ENCODE measurements at places on chromosomes 12 and 14.

- no peak for DNase-seq
These were observed 80.3 kb upstream of the TMEM132D start for GRCh38 chr12:129984106-129984505.

DNA sequence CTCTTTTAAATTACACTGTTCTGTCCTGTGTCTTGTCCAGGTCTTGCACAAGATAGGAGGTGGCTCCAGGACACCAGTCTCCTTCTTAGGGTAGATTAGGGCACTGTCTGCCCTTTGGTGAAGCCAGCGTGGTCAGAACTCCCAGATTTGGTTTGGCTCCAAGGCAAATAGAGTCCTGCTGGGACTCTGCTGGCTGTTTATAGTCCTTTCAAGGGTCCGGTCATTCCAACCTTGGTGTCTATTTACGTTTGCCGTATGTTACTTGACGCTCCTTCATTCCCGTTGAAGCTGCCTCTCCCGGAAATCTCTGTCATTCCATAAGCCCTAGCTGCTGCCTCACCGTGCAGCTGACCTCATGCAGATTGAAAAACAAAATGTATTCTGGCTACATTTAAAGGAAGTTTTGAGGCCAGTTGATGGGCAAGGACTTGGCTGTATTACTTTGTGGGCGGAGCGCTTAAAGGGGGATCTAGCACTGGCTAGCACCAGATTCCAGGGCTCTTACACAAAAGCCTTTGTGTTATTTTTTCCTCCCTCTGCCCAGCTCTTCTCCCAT is 180.6 kb downstream of the AKAP6 start:
- no peak for DNase-seq

GRCh38 chr14:69344171-69344570 is 53.9 kb downstream of the ERH start:
- DNase-seq = no peak

DNA sequence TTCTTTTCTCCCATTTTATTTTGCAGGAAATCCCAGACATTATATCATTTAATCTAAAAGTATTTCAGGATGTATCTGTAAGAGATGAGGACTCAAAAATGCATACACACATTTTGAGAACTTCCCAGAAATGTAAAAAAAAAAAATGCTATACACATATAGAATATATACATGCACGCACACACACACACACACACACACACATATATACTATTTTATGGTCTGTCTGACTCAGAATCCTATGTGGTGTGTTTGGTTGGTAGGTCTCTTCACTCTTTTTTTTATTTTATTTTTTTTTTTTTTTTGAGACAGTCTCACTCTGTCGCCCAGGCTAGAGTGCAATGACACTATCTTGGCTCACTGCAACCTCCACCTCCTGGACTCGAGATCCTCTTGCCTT is 65.5 kb downstream of the FBXO34 start:
- DNase-seq = no peak

DNA sequence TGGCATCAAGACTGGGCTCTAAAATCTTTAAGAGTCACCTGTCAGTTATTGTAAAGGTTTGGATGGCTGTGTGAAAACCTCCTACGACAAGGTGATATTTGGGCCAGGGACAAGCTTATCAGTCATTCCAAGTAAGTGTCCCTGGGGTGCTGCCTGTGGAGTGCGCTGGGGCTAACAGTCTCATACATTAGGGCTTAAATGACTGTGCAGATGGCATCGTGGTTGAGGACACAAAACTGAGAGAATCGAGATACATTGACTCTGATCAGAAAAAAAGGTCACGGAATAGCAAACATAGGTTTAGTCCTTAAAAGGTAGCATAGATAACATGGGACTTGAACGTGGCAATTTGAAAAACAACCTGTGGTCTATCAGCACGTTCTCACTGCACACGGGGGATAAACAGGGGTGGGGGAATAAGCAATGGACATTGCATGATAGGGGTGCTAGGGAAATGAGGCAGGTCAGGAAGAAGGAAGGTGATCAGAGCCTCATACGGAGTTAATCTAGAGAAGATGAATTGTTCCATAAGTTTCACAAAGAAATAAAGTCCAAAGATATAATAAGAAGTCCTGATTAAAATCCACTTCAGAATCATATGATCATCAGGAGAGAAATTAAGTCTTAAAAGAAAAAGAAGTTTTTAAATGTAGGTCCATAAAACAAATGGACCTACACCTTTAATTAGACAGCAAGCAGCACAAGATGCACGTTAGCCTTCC is 100.3 kb downstream of the DAD1 start:
- DNase-seq = no peak

GRCh38 chr12:24507827-24508226 is 441.1 kb downstream of the BCAT1 start:
- DNase-seq = no peak

- no peak for DNase-seq
These were observed 791.6 kb downstream of the DIO2 start for GRCh38 chr14:79419571-79420327.

DNA sequence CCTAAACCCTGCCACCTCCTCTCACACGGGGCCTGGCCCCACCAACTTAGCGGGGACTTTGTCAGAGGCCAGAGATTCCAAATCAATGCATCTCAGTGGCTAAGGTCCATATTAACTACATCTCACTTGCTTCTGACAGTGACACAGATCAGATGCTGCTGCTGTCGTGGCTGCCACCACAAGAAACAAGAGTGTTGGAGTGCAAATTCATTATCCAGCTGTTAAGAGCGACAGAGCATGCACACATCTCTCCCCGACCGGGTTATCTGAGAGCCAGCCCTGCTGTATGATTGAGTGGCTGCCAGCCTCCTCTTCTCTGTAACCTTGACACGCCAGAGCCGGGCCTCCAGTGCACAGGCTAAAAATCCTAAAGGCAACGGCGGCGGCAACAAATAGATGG is 40.2 kb downstream of the SPRING1 start:
- no peak for DNase-seq

DNA sequence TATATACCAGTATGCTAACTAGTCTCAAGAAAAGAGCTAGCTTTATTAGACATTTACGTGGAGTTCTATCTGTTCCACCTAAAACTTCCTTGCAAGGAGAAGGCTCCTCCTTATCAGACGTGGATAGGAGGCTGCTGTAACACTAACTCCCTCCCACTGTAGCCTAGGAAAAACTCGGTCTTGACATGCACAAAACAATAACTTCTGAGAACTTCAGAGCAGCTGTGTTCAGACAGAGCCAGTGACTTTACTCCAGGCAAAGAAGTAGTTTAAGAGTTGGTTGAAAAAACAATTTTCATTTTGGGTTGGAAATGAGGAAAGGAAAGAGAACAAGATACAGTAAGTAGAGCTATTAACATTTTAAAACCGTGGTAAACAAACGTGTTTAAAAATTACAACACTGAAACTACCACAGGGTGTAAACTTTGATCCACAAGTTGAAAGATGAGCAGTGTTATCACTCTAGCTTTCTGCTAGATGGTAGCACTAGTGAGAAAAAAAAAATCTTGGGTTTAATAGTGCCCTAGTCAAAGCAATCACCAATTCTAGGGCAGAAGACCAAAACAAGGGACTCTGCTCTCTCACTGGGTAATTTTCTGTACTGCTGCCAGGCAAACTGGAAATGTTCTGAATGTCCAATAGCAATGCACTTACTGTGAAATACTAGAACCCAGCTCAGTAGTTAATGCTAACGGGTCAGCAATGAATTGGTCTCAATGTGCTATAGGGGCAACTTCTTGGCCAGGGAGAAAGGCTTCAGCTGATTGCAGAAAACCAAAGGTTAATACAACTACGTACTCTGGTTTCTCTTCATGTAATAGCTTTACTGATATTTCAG is 2.4 kb downstream of the ATF7 start:
- no peak for DNase-seq

DNA sequence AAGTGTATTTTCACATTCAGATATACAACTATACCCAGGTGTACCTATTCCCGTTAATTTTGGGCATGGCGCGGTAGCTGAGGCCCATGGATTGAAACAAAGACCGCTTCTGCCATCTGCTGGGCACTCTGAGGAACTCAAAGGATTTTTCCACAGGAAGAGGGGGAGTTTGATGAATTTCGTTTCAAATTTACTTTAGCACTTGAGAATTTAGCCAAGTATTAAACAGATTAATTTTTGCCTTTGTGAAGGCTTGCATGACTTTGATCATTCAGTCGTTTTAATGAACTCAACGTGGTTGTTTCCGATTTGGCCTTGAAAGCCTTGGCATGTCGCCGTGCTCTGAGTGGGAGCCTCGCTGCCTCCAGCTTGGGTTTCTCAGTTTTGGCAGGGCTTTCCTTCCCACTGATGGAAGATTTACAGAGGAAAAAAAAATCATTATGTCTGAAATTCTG is 153.2 kb upstream of the DDHD1 start:
- no peak for DNase-seq

GRCh38 chr12:121167232-121167820 is 34.6 kb downstream of the P2RX7 start:
- no peak for DNase-seq

GRCh38 chr14:73825551-73826188 is 26.0 kb upstream of the PTGR2 start:
- DNase-seq = peak; percentile 69

- DNase-seq = no peak
These were observed 99.9 kb downstream of the C12orf50 start for GRCh38 chr12:87929346-87929745.

- DNase-seq = peak; percentile 59
These were observed 3.3 kb upstream of the CIPC start for GRCh38 chr14:77094672-77095284.

DNA sequence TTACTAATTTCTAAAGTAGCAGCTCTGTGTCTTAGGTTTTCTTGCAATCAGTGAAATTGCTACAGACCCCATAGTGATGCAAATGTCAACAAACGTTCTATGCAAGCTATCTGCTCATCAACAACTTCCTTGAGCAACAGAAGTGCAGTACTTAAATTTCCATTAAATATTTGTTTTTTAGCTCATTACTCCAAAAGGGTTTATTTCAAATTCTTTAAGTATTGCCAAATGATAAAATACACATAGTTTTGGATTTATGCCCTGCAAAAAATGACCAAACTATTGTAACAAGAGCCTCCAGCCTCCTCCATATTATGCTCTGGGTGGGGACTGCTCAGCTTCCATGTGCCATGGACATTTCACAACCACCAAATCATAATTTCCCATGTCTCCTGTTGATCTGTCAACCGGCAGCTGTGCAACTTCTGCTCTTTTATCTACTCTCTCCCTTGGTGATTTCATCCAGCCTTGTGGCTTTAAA is 4.4 kb downstream of the BDKRB1 start:
- DNase-seq = no peak

DNA sequence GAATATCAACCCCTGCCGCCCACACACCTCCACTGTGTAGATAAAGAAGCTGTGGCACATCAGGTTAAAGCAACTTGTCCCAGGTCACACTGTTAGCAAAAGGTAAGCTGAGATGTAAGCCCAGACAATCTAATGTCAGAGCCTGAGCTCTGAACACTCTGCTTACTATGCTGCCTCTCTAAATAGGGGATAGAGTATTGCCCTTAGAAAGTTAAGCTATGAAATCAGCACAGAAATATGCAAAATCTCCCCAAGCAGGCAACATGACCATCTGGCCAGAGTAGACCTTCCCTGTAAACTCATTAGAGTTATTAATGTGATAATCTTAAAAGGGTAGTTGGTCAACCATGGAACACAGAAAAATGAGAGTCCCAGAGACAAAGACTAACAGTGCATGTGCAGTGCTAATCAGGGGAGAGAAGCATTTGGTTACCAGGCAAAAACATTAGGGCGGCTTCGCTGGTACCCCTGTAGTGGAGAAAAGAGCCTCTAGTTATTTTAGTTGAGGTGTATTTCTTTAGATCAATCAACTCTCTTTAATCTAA is 171.0 kb downstream of the BTG1 start:
- DNase-seq = no peak

DNA sequence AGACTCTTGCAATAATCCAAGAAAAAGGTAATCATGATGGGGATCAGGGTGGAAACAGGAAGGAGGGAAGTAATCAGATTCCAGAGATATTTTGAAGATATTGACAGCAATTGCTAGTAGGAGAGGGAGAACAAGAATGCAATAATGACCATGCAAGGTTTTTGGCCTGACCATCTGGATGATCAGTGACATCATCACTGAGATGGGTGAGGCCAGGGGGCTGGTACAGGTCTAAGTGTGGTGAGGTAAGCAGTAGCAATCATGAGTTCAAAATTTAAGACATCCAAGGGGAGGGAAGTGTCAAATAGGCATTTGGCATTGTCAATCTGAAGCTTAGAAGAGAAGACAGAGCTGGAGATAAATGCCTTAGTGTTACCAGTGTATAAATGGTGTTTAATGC is 24.8 kb upstream of the CLMN start:
- DNase-seq = no peak

Data from CD4-positive, CD25-positive, alpha-beta regulatory T cell (primary cell).